Thoracic aorta endothelial cell (primary cell): ENCODE measurements at places on chromosomes 3 and 15. TPM values are rescaled to one million over a fixed set of nuclear protein-coding genes. Genes with fewer than 3 reads are reported as not detected.

The BRPF1 gene
- 21.1 and 21.8 TPM in 2 replicates for total RNA-seq

The CCDC39 gene
- 0.14 TPM in 1 of 2 replicates, not detected in the other for total RNA-seq

The CAND2 gene
- 1.6 and 4.5 TPM in 2 replicates for total RNA-seq

The RNU6-1 gene
- not detected in 2 replicates for total RNA-seq

The CHRD gene
- total RNA-seq: 0.07 and 0.13 TPM in 2 replicates

The CHST13 gene
- total RNA-seq: not detected in 2 replicates

The IL5RA gene
- total RNA-seq: not detected in 2 replicates

The FAM3D gene
- total RNA-seq: 0.27 and 0.57 TPM in 2 replicates

The OGG1 gene
- total RNA-seq: 21.4 and 23.7 TPM in 2 replicates

The ACVR2B gene
- total RNA-seq: 4.3 and 5.5 TPM in 2 replicates

The KCNH8 gene
- total RNA-seq: under 0.01 TPM in 1 of 2 replicates, not detected in the other

The SMCO1 gene
- total RNA-seq: not detected in 2 replicates
